ENCODE measurements at places on chromosomes 12 and 14. TPM values are rescaled to one million over a fixed set of nuclear protein-coding genes. Genes with fewer than 3 reads are reported as not detected.
A peak's percentile ranks its signal among the peaks of the same experiment; 100 is the strongest.

GRCh38 chr12:89016970-89017778 is 335.1 kb downstream of the DUSP6 start:
- peak; percentile 56 for DNase-seq

GRCh38 chr12:104683831-104684503 is 227.2 kb downstream of the CHST11 start:
- DNase-seq, result no peak

GRCh38 chr12:102603021-102603420 is 122.7 kb upstream of the IGF1 start:
- DNase-seq, result no peak

Gene CCDC38
- not detected for total RNA-seq

GRCh38 chr12:93573552-93574223 is 1.2 kb downstream of the SOCS2 start:
- no peak for DNase-seq

Gene ZBTB42
- total RNA-seq, result 10.3 TPM
